Activated CD4-positive, alpha-beta T cell treated with anti-CD3 and anti-CD28 coated beads for 48 hours (primary cell): ENCODE measurements at places on chromosomes 6 and 20.

DNA sequence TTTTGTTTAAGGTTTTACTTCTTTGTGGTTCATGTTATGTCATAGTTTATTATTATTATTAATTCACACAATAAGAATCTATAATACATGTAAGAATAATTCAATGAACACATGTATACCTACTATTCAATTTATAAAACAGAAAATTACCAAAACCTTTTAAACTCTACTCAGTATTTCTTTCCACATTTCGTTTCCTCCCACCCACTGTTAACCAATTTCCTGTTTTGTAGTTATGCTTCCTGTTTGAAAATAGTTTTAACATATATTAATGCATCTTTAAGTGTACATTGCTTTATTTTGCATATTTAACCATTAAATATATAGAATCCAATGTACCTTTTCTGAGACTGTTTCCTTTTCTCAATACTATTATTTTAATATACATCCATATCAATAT, 397.9 kb upstream of the SPTLC3 start:
- DNase-seq: no peak

DNA sequence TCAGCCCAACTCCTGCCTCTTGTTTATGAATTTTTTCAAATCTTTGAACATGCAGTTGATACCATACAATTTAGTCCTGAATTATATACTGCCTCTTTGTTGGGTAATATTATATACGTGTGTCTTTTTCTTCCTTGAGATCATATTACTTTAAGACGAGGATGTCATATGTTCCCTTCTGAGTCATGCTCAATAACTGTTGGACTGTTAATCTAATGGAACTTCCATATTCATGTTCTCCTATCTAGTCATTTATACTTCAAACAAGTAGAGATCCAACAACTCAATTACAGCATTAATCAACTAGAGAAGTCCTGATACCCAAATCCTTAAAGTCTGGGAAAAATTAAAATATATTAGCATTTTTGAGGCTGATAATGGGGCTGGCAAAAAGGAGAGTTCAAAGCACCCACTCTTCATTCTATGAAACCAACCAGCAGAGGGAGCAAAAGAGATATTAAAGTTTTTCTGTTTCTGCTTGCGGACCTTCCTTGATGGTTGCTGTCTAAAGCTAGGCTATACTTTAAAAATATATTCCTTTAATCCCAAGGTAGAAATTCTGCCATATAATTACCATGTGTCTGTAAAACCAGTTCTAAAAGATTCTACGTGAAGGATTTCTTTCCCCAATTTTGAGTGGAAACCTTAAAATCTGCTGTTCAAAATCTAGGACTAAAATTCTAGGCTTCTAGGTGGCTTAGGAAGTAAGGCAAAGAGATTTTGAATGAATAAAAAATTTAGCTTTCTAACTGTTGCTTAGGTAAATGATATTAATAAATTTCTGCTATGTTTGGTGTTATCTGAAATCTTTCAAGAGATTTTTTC, 498.9 kb downstream of the BCKDHB start:
- DNase-seq: no peak

DNA sequence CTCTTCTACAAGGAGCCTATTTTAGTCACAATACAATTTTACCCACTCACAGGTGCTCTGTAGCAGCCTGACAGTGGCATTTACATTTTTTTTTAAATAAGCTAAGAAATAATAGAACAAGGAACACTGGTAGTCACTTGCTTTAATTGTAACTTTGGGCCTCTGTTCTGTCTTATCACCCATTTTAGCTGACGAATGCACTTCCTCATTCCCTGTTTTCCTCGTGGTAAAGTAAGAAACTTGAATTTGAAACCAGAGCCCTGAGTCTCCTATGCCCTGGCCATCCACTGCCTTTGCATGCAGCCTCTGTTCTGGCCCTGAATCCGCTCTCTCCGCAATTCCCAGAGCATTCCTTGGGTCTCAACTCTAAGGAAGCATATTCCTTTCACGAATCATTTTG, 550.6 kb downstream of the PTPRT start:
- DNase-seq: no peak

DNA sequence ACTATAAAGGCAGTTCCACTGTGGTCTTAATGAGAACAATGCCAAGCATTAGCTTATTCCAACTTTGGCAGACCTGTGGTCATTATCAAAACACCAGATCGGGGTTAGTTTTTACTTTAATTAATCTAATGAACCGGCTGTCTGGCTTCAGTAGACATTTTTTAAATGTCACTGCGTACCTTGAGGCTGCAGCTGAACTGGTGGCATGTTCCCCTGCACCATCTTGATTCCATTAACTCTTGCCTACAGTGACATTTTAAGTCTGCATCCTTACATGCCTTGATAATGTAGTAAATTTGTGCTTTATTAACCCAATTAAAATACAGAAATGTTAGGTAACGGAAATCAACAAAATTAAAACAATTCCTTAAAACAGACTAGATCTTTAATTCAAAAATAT, 127.0 kb downstream of the KIF16B start:
- DNase-seq: no peak

- no peak for DNase-seq
Observed at GRCh38 chr20:23528867-23529431, 38.0 kb downstream of the CST8 start.

GRCh38 chr6:152305672-152306071, 331.5 kb downstream of the SYNE1 start:
- DNase-seq: no peak

GRCh38 chr6:118826096-118826495, 67.9 kb upstream of the ASF1A start:
- no peak for DNase-seq

DNA sequence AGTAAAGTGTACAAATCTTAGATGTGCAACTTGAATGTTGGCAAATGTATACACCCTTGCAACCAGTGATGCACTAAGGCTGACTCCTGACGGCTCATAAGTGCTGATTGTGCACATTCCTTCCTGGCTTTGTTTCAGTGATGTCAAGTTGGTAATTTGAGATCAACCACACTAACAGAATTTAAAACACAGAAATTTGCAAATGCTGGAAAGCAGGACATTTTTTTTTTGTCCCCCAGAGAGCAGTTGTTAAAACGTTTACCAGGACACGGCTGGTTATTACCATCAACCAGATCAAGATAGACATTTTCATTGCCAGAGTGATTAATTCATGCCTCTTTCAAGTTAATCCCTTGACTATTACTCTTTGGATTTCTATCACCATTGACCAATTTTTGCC, 735.6 kb downstream of the RFPL4B start:
- DNase-seq: no peak

DNA sequence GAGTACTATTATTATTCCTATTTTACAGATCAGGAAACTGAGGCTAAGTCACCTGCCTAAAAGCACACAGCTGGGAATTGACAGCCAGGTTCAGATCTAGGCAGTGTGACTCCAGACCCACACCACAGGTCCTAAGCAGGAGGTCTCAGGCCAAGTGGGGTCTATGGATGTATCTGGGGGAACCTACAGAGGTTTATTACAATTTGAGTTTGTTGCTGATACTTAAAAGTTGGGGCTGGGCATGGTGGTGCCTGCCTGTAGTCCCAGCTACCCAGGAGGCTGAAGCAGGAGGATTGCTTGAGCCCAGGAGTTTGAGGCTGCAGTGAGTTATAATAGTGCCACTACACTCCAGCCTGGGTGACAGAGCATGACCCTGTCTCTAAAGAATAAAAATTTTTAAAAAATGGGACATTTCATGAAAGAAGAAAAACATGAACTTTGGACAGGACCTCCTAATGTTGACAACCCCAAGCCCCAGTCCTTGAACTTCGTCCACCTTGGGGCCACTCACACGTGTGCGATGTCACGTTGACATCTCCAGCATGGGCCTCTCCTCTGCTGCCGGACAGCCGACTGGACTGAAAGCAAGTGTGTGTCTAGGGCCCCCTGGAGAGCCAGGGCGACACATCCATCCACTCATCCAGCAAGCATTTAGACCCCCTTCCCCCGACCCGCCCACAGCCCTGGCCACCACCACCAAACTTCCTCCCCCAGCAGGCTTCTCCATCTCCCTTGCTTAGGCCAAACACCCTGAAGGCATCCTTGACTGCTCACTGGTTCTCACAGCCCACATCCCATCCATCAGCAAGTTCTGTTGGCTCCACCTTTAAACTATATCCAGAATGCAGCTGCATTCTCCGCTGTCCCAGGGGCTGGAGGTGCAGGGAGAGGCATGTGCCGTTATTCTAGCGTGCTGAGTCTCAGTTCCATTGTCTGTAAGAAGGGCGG, 40.0 kb downstream of the NOL4L start:
- DNase-seq: no peak

GRCh38 chr6:43334466-43335095, 26.0 kb upstream of the CRIP3 start:
- no peak for DNase-seq

DNA sequence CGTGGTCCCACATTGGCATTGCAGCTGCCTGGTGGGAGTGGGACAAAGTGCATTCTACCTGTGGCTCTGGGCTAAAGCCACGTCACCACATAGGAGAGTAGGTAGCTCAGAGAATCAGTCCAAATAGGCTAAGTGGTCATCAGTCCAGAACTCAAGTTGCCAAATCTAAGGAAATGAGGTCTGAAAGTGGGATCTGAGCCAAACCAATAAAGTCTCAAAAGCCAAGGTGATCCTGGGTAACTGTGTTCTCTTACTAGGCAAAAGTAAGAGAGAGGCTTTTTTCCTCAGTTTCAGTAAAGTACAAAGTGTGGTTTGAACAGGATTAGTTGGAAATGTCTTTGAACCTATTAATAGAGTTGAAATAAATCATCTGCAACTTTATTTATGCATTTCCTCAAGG, 68.6 kb upstream of the CNKSR3 start:
- DNase-seq: no peak

GRCh38 chr20:51366155-51366886, 176.2 kb downstream of the NFATC2 start:
- no peak for DNase-seq

DNA sequence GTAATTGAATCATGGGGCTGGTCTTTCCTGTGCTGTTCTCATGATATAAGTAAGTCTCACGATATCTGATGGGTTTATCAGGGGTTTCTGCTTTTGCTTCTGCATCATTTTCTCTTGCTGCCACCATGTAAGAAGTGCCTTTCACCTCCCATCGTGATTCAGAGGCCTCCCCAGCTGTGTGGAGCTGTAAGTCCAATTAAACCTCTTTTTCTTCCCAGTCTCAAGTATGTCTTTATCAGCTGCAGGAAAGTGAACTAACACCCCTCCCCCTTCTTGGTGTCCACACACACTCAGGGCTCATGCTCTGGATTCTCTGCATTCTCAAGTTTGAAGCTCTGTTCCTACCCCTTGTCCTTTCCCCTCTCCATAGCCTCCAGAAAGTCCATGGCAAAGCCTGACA, 107.1 kb downstream of the THBS2 start:
- no peak for DNase-seq

DNA sequence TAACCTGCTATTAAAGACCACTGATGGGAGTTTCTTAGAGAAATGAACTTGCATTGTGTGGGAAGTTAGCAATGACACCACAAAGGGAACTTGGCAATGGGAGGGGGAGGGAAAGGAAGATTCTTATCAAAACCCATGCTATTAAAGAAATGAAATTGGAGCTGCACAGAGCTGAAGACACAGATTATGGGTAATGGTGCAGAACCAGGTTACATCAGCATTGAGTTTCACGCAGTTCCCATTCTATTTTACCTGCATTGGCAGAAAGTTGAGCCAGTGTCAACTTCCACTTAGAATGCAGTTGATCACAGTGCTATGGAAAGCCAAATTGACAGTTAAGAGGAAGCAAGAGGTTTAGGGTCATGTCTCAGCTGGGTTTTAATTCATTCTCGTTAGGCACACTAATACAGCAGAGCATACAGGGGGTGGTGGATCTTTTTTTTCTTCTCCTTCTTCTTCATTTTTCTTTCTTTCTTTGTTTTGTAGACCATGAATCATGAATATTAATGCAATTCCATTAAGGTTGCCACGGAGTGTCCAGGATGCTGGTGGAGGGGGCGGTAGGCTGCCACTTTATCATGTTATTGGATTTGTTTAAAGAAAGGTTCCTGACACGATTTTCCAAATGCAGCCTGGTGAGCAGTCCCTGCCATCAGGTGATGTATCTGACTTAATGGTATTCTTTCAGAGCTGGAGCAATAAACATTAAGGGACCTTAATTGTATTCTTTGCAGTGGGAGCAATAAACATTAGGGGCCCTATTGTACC, 1092.0 kb upstream of the MAP3K7 start:
- DNase-seq: no peak

GRCh38 chr6:151286214-151286613, 46.4 kb downstream of the AKAP12 start:
- DNase-seq: peak; percentile 25

DNA sequence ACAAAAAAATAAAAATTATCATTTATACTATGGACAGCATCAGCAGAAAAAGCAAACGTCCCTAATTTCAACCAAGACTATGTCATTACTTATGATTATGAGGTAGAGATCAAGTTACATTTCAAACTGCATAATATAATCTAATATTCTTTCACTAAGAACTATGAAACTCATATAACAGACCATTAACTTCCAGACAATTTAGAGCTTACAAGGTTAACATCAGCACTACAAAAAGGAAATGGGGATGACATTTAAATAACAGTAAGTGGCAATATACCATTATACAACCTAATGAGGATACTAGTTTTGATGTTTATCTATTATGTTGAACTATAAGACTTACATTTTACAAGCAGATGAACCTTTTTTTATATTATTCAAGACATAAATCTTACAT, 261.0 kb upstream of the THEMIS start:
- DNase-seq: no peak

- no peak for DNase-seq
Observed at GRCh38 chr6:15526212-15526701, 136.6 kb downstream of the DTNBP1 start.

DNA sequence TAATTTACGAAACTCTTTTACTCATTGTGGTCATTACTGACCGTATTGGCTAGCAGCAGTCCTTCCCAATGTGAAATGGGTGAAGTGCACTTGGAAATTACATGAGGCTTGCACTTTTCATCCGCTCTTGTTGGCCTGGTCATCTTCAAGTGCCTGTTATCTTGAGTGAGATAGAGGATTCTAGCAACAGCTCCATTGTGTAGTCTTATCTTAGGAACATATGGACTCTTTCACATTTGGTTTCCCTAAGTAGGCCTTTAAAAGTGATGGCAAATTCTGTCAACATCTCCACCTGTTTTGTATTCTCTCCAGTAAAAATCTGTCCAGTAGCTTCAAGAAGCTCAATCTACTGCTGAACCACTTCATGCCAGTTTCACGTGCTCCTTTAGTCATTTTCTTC, 114.8 kb upstream of the MARCKS start:
- DNase-seq: no peak

DNA sequence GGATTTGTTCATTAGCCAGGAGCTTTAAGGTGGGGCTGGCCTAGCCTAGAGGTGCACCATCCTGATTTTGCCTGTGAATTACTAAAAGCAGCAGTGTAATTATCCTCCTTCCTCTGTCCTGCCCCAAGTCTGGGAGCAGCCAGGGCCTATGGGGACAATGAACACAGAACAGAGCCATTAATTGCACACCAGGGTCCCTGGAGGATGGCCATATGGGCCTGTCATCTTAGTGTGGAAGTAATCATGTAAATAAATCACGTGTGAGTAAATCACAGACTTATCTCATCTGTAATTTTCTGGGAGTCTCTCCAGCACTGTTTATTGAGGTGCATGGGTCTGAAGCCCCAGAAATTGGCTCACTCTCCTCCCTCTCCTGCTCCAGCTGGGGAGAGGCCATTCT, 176.3 kb downstream of the LRFN2 start:
- DNase-seq: no peak

GRCh38 chr6:53623497-53623896, 42.1 kb downstream of the KLHL31 start:
- DNase-seq: no peak

- DNase-seq: no peak
Observed at GRCh38 chr6:15500078-15500740, 162.6 kb downstream of the DTNBP1 start.
